ENCODE measurements at places on chromosomes 6 and 20.
A peak's percentile ranks its signal among the peaks of the same experiment; 100 is the strongest.

GRCh38 chr6:101912311-101912710, 518.8 kb downstream of the GRIK2 start:
- DNase-seq, result no peak

GRCh38 chr20:19015351-19016139, 196.9 kb upstream of the SLC24A3 start:
- no peak for DNase-seq

- no peak for DNase-seq
Observed at GRCh38 chr6:156310701-156311100, 466.5 kb upstream of the ARID1B start.

GRCh38 chr20:4813076-4813862, 91.6 kb downstream of the PRND start:
- no peak for DNase-seq

- no peak for DNase-seq
Observed at GRCh38 chr20:22717466-22717865, 133.1 kb upstream of the FOXA2 start.

DNA sequence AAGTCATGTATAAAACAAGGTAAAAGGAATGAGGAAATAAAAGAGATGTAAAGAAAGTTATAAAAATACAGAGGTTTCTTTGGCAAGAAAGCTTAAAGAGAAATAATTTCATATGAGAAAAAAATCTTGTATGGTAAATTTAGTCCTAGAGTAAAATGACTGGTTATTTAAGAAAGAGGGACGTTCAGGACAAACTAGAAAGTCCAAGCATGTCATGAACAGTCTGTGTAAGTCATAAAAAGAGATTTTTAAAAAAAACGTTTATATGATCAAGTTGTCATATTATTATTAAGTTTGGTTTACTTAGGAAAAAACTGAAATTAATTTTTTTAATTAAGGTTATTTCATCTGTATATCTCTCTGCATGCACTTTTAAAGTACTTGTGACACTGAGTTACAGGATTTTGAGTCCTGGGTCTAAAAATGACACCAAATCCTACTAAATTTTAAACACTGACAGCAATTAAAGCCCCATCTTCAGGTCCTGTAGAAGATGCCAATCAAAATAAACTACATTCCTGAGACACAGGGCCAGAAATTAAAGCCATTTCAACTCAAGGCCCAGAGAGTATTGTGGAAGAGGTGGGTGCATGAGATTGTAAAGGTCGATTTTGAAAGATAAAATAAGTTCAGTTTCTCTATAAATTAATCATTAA, 62.4 kb downstream of the AGPAT4 start:
- DNase-seq, result no peak

DNA sequence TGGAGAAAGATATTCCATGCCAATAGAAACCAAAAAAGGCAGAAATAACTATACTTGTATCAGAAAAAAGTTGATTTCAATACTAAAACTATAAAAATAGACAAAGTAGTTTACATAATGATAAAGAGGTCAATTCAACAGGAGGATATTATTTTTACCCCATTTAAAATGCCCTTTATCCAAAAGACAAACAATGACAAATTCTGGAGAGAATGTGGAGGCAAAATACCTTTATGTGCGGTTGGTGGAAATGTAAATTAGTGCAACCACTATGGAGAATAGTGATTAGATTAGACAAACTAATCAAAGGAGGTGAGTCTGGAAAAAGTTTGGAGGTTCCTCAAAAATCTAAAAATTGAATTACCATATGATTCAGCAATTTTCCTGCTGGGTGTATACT, 1262.3 kb downstream of the GRIK2 start:
- no peak for DNase-seq

- DNase-seq, result no peak
Observed at GRCh38 chr20:16246870-16247269, 326.4 kb downstream of the KIF16B start.

- peak; percentile 75 for DNase-seq
Observed at GRCh38 chr6:134882426-134883038, 67.4 kb downstream of the ALDH8A1 start.

- DNase-seq, result peak; percentile 28
Observed at GRCh38 chr20:62405108-62405980, 1.7 kb downstream of the CABLES2 start.

DNA sequence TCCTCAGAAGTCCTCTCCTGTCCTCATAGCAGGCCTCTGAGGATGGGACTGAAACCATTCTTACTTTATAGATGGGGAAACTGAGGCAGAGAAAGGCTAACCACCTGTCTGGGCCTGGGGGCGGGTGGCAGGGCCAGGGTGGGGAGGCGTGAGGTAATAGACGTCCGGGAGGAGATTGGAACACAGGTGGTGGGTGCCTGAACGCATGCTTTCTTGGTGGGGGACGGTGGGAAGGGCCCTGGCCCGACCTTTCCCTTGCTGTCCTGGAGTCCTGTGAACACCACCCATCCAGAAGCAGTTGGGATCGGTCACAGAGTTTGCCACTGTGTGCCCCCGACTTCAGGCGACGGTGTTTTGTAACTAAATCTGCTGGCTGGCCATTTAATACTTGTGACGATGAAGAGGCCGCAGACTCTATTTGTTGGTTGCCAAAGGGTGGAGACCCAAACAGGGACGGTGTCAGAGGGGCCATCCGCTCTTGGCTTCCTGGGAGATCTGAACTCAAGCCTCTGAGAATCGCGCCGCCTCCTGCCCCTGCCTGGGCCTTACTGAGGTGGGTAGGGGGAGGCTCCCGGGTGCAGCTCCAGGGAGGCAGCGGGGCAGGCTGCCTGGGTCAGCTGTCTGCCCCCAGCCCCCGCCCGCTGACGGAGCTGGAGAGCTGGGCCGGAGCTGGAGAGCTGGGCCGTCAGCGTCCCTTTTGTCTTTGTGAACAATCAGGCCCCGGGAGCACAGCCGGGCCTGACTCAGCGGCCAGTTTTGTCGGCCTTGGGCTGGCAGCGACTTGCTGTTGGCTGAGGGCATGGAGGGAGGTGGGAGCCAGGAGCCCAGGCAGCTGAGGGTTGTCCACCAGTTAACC, 4.1 kb downstream of the RBM38 start:
- DNase-seq, result no peak

GRCh38 chr6:11828262-11828870, 49.8 kb upstream of the ADTRP start:
- peak; percentile 51 for DNase-seq

DNA sequence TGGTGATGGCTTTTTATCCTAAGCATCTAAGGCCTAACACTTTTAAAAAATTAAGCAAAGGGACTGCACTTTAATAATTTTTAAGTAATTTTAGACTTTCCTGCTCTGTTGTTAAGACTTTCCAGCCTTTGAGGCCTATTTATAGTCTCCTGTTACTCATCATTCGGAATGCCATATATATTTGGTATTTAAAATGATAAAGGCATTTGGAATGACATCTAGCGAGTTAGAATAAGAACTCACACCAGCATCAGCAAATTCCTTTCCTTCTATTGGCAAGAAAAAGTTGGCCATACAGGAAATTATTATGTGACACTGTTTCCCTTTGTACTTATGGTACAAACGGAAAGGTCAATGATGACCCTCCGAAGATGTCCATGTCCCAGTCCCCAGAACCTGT, 88.1 kb upstream of the STMND1 start:
- peak; percentile 90 for DNase-seq

DNA sequence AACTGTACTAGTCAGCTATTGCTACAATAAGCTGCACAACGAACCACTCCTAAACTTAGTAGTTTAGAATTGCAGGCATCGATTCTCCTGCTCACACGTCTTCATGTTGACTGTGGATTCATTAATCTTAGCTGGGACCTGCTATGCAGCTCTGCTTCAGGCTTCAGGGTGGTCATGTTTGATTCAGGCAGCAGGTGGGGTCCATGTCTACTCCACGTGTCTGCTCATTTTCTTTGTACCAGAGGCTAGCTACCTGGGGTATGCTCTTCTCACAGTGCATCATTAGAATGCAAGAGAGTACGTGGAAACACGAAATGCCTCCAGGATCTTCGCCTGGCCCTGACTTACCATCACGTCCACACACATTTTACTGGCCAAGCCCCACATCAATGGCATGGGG, 64.5 kb upstream of the RIN2 start:
- DNase-seq, result no peak

DNA sequence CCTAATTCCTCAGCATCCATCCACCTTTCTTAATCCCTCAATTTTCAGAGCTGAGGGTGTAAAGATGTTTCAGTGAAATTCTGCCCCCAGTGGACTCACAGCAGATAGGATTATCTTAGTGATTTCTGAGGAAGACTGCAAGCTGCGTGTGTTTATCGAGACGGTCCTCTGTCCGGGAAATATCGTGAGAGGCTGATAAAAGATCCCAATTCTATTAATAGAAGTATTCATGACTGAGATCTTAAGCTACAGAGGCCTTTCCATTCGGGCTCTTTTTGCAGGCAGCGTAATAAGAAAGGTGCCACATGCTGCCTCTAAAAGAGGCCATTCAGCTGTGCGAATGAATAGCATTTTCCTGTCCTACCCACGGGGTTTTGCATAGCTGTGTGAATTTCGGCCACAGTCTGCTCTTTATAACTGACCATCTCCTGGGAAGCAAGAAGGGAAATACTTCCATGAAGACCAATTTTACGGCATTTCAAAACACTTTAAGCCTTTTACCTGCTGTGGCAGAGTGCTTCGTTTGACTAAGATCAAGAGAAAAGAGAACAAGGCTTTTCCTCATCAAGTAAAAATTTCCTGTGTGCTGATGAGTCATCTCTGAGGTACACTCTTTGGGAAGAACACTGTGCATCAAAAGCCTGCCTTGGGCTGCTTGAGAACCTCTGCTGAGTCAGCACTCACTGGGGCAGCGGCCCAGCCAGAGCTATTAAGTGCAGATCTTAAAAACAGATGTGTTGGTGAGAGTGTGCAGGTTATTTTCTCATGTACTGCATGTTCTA, 208.8 kb downstream of the ARHGAP18 start:
- DNase-seq, result peak; percentile 96

GRCh38 chr6:32857156-32857891, 3.3 kb downstream of the PSMB9 start:
- no peak for DNase-seq

Measured in fibroblast of skin of abdomen (primary cell).